Left hindlimb (tissue), 1 donor: ENCODE measurements at places on chromosomes 16 and 17.

- peak; percentile 76 for DNase-seq
Measured at GRCh38 chr16:50603206-50604064, 55.2 kb downstream of the NKD1 start.

GRCh38 chr16:50742576-50743200 is 802 bp downstream of the CYLD start:
- no peak for DNase-seq

GRCh38 chr16:19481296-19481695 is 40.6 kb downstream of the GDE1 start:
- no peak for DNase-seq

DNA sequence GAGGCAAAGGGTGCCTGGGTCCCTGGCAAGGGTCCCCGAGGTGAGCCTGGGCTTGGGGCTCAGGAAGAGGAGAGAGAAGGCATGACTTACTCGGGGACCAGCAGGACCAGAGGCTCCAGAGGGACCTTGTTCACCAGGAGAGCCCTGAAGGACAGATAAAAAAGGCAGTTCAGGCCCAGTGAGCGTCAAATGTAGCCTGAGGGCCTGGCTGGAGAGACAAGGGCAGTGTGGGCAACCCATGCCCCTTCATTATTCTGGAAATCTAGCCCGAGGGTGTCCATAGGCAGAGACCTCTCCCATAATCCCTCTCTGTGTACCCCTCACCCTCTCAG is 14.1 kb downstream of the COL1A1 start:
- no peak for DNase-seq

DNA sequence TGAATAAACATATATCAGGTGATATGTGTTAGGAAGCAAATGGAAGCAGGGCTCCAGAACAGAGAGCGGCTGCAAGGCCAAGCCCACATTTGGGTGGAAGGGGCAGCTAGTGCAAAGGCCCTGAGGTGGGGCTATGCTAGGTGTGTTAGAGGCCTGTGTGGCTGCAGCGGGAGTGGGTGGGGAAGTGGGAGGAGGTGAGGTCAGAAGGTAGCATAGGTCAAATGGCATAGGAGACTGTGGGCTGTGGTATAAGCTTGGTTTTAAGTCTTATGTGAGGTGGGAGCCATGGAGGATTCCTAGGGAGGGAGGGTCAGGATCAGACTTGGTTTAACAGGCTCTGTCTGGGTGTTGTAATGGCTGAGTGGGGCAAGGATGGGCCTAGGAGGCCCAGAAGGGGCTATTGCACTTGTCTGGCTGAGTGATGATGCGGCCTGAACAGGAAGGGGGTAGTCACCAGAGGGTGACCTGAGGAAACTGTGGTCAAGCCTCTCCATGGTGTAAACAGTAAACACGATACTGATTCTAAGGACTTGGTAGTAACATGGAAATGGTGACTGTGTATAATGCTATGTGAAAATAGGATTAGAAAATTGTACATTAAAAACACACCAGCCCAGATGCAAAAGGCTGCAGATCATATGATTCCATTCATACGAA is 31.1 kb downstream of the RAI1 start:
- DNase-seq, result no peak

DNA sequence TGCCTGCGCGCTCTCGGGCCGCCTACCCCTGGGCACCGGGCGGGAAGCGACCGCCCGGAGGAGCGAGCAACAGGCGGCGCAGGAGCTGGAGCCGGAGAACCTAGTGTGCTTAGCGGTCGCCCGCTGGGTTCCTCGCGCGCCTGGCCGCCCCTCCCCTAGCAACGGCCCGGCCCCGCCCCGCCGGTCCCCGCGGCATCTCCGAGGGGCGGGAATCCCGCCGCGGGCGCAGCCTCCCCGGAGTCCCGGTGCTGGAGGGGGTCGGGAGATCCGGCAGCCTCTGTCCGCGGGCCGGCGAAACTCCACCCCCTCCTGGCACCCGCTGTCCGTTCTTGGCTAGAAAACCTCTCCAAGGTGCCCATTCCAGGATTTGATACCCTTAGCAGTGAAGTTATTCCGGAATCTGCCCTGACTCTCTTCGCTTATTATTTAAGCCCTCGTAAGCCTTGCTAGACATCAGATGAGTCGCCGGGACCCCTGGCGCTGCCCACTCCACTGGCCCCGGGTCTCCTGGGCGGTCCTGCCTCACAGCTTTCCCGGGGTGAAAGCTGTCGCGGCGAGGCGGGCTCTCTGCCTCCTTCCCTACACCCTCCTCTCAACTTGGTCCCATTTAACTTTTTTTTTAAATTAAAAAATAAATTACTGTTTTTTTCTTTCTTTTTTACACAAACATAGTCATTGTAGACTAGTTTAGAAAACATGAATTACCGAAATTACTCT is at the start of gene RPRML:
RPRML (minus strand) TSS at position 107 of the 717 bp plus-strand sequence. CDS start 246 bp downstream, outside the sequence.
- DNase-seq, result peak; percentile 60

- DNase-seq, result no peak
Measured at GRCh38 chr17:17609121-17609520, 17.6 kb upstream of the PEMT start.

DNA sequence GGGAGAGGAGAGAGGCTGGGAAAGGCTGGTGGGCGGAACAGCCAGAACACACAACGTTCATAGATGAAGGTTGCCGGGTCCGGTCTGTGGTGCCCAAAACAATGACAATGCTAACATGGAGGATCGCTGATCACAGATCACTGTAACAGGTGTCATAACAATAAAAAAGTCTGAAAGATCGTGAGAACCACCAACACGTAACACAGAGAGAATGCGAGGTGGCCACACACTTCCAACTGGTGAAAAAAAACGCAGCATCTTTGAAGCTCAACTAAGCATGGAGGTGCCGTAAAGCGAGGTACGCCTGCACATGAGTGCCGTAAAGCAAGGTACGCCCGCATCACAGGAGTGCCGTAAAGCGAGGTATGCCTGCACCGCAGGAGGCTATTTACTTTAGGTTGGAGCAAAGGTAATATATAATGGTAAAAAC is 42.3 kb downstream of the ABR start:
- DNase-seq, result no peak

DNA sequence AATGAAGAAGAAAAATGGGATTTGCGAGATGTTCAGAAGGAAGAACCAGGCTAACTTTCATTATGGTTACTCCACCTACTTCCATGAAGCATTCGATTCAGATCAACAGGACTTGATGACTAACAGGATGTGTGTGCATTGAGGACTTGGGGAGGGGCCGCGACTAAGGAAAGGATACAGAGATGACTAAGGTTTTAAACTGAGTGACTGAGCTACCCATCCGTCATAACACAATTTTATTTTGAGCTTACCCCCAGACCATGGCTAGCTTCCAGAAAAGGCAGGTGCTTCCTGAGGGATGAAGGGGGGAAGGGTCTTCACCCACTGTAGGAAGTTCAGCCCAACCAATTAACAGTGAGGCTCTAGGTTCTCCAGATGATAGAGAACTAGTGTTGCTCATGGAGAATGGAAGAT is 2.5 kb upstream of the CDYL2 start:
- DNase-seq, result no peak

DNA sequence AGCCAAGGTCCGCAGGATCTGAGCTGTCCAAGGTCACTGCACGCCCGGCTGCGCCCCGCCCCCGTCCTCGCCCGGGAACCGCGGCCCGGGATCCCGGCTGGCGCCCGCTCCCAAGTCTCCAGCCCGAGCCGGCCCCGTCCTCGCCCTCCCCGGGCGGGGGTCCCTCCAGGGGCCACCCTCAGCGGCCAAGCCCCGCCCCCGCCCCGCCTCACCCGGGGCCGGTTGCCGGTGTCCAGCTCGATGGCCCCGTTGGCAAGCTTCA is 216 bp downstream of the VPS9D1 start:
- no peak for DNase-seq

DNA sequence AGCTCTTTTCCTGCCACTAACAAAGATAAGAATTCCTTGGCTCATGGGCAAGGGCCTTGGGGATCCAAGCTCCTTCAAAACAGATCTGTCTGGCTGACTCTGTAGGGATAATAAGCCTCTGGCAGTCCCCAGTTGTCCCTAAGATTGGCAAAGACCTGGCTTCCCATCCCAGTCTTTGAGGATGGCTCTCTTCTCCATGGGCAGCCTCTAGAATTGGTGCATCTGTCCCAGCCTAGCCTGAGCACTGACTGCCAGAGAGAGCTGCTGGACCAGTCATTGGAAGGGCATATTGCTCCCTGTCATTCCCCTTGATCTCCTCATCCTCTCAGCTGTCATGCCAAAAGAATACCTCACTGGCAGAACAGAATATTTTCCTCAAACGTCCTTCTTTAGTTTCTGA is 13.2 kb upstream of the CUEDC1 start:
- no peak for DNase-seq

GRCh38 chr16:3580251-3580651 is 3.0 kb upstream of the NLRC3 start:
- DNase-seq, result no peak

- DNase-seq, result no peak
Measured at GRCh38 chr17:49373115-49373514, 11.1 kb upstream of the ZNF652 start.

GRCh38 chr17:34361478-34362061 is 1.5 kb downstream of the CCL1 start:
- DNase-seq, result peak; percentile 86

- DNase-seq, result peak; percentile 16
Measured at GRCh38 chr17:45313996-45314740, 2.7 kb downstream of the MAP3K14 start.

- no peak for DNase-seq
Measured at GRCh38 chr17:64216000-64216337, 47.1 kb downstream of the TEX2 start.

DNA sequence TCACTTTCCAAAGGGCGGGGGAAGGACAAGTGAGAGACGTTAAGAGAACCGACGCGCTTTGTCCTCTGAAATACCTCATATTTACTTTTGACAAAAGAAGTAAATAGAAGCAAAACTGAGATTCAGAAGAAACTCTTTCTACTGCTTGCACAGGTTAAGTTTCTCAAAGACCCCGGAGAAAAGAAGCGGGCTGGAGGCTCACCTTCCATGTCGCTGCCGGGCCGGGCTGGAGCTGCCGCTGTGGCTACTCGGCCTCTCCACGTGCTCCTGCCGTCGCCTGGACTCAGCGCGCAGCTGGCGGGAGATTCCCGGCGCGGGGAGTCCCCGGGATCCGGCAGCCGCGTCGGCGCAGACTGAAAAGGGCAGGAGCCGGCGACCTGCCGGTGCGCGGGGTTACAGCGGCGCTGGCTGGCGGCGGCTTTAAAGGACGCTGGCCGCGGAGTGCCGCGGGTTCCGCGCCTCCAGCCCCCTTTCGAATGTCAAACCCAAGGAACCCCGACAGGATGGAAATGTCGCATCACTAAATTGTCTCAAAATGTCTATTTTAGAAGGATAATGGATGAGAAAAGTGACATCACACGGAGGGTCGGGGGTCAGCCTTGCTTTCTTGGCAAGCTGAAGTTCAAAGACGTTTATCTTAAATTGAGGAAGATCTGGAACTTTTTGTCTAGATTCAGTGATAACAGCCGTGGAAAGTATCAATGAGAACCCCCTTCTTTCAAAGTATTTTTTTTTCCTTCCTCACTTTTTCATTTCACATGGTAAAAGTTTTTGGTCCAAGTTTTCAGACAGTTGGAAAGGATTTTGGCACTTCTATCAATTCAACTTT is at the start of gene IKZF3:
IKZF3 (minus strand) TSS at position 395 of the 829 bp plus-strand sequence; CDS start at position 209, 186 bp downstream.
- peak; percentile 54 for DNase-seq

GRCh38 chr17:42917236-42917603 is 16.6 kb downstream of the G6PC1 start:
- no peak for DNase-seq

- peak; percentile 96 for DNase-seq
Measured at GRCh38 chr16:69424053-69424934, at the start of gene CYB5B. Gene CYB5B, plus strand, starts transcription at chr16:69424619. Its CDS starts 65 bp downstream, at chr16:69424684.

DNA sequence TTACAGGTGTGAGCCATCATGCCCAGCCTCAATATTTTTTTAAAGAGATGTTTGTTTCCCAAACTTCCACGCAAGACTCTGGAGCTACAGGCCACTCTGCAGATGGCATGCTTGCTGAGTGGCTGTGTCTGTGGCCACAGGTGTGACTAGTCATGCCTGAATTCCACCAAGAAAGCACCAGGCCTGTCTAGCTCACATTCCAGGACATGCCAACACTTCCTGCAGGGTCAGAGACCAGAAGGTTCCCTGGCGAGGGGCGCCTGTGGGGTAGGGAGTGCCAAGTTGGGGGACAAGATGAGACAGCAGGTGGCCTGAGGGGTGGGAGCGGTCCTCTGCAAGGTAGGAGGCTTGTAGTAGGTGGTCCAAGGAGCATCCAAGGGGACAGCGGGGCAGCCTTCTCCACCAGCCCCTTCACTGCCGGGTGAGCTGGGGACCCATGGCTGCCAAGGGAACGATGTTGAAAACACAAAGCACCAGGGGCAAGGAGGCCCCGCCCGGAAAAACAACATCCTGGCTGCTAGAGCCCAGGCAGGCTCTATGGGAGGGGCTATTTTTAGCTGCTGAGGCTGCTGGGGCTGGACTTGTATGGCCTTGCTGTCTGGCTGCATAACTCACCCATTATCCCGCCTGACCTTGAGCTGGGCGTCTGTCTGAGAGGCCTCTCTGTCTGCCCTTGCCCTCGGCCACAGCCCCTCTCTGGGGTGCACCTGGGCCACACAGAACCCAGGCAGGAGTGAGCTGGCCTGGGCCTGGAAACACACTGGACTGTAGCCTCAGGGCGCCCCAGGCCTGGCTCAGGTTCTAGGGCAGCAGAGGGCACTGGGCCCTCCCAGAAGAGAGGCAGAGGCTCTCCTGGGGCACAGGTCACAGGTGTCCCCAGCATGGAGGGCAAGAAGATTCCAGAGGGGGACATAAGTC is 5.7 kb downstream of the TRIM47 start:
- DNase-seq, result peak; percentile 83

DNA sequence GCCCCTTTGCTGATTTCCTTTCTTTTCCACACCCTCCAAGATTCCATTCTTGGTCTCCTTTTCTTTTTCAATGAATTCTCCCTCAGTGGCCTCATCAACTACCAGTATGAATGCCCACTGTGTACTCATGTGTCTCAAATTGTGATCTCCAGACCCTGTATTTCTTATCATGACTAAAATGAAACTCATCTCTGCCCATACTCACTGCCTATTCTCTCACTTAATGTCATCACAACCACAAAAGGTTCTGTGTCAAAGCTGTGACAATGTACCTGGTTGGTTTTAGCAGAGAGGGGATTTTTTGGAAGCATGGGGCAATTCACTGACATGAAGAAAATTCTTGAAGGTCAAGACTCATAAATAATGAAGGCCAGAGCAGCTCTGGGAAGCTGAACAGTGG is 11.5 kb upstream of the TBX4 start:
- no peak for DNase-seq

DNA sequence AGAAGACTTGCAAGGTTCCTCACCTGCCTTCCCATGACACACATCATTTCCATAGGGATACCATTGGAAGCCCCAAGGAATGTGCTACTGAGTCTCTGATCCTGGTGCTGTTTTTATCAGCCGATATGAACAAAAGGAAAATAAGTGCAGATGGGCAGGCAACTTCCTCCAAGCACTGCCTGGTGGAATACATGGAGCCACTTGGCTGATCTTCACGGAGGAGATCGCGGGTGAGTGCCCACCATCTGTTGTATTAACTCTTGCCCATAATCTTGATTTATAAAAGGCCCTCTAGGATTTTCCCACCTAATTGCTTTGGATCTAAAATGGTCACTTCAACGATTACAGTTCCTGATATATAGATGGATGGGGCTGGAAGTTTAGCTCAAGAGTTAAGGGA is 24.7 kb upstream of the CDRT15 start:
- no peak for DNase-seq
